ENCODE measurements at places on chromosomes 6 and 20. TPM values are rescaled to one million over a fixed set of nuclear protein-coding genes. Genes with fewer than 3 reads are reported as not detected.

DNA sequence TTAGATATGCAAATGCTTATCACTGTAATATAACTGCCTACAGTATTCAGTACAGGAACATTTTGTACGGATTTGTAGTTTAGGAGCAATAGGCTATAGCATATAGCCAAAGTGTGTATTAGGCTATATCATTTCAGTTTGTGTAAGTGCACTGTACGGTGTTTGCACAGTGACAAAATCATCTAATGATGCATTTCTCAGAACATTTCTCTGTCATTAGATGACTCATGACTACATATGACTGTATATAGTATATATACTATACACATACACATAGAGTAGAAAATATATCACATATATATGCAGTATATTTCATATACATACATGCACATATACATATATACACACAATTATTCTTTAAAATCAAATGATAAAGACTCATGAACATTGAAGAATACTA, 158.4 kb downstream of the PTCHD4 start:
- no peaks in the 10 kb centered on the region for H3K36me3 ChIP-seq
- H3K27me3 ChIP-seq, result no peaks in the 10 kb centered on the region
- H3K4me1 ChIP-seq, result no peaks in the 10 kb centered on the region
- DNase-seq, result no peak
- H3K27ac ChIP-seq, result no peak overlapping the region

The CDH26 gene
- total RNA-seq, result 0.22 TPM

- no peaks in the 10 kb centered on the region for H3K4me1 ChIP-seq
- peak overlapping the region; percentile 6 for H3K27ac ChIP-seq
- H3K4me3 ChIP-seq, result no peak overlapping the region
- no peaks in the 10 kb centered on the region for H3K36me3 ChIP-seq
- no peaks in the 10 kb centered on the region for H3K27me3 ChIP-seq
- DNase-seq, result no peak
These were observed 205.6 kb upstream of the ZNF184 start for GRCh38 chr6:27678469-27678868.

The MAP7 gene
- 6.1 TPM for total RNA-seq

The RNF182 gene
- total RNA-seq, result 22.8 TPM

DNA sequence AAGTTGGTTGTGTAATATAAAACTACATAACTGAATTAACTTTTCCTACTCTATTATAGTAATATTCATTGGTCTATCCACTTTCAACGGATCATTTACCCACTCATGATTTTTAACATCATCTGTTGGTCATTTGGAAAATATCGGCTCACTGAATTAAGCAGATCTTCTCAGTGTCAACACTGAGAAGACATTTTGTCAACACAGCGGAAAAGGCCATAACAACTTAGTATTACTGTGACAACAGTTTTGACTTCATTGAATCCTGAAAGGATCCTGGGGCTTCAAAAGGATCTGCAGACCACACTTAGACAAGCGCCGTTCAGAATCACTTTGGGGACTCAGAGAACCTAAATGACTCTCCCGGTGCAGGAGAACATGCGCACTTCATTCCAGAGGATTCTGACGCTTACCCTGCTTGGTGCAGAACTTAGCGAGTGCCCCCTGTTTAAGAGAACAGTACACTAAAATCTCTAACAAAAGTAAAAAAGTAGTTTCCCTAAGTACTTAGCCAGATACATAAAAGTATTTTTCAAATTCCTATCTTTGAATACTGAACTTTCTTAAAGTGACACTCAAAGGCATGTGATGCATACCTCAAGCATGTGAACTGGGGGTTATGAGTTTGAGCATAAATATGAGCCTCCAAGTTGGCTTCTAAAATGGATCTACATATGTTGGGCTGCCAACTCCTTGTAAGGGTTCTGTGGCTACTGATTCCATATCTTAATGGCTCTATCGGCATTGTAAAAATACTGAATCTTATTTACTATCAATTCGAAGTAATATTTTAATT, 4.0 kb downstream of the ZBTB2 start:
- H3K4me3 ChIP-seq, result no peak overlapping the region
- H3K27me3 ChIP-seq, result no peaks in the 10 kb centered on the region
- peaks cover 20% of the 10 kb centered on the region for H3K4me1 ChIP-seq
- H3K27ac ChIP-seq, result no peak overlapping the region
- DNase-seq, result no peak
- H3K36me3 ChIP-seq, result peaks cover 19% of the 10 kb centered on the region

All from K562 (cell line).